ENCODE measurements at places on chromosomes 6 and 20.

DNA sequence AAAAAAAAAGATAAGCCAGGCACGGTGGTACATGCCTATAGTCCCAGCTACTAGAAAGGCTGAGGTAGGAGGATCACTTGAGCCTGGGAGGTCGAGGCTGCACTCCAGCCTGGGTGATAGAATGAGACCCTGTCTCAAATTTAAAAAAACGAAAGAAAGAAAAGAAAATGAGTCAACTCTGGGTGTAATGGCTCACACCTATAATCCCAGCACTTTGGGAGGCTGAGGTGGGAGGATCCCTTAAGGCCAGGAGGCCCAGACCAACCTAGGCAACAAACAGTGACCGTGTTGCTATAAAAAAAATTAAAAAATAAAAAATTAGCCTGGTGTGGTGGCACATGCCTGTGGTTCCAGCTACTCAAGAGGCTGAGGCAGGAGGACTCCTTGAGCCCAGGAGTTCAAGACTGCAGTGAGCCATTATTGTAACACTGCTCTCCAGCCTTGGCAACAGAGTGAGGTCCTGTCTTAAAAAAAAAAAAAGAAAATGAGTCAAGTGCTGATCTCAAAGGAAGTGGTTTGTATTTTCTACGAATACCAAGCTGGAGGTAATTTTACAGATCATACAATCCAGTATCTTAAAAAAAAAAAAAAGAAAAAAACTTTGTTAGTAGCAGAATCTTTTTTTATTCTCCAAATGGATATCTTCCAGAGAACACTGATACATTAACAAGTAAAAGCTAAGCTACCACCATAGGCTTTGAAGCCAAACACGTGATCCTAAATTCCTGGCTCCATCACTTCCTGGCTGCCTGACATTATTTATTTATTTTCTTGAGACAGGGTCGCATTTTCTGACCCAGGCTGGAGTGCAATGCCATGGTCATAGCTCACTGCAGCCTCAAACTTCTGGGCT, 5.7 kb downstream of the COMMD7 start:
- no peak for DNase-seq

GRCh38 chr6:47524136-47524845, 46.7 kb downstream of the CD2AP start:
- DNase-seq, result no peak

GRCh38 chr20:10763112-10763511, 89.3 kb upstream of the JAG1 start:
- DNase-seq, result no peak

GRCh38 chr6:127458222-127458621, 967 bp downstream of the KIAA0408 start:
- no peak for DNase-seq

GRCh38 chr20:59217173-59217572, 53.6 kb downstream of the ZNF831 start:
- no peak for DNase-seq

- no peak for DNase-seq
Measured at GRCh38 chr6:162973151-162973872, 245.5 kb downstream of the PACRG start.

GRCh38 chr20:2005831-2006426, 12.1 kb upstream of the PDYN start:
- peak; percentile 53 for DNase-seq

GRCh38 chr6:153172815-153173214, 41.7 kb upstream of the RGS17 start:
- peak; percentile 25 for DNase-seq

GRCh38 chr20:39882806-39883205, 806.2 kb downstream of the MAFB start:
- no peak for DNase-seq

DNA sequence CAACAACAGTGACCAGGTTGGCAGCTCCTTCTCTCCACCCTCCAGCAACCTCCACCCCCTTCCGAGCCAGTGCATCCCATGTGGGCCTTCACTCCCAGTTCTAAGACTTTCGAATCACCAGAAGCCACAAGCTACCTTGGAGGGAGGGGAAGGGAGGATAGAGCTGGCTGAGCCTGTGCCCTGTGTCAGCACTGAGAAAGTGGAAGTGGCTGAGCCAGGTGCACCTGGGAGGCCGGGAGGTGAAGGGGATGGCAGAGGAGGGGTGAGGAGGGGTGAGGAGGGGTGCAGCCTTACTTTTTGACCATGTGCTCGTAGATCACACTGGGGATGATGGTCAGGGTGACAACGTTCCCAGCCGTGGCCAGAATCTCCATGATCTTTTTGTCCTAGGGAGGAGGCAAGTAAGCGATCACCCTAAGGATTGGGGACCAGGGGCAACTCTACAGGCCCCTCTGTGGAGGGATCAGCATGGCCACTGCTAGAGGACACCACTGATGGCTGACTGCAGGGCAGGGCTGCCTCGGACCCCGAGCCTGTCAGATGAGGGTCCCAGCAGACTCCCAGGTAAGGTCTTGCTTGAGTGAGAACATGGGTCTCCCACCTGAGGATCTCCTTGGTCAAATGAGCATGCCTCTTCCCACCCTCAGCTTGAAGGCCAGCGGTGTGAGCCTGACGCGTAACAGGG, 18.3 kb downstream of the SDCBP2 start:
- no peak for DNase-seq

DNA sequence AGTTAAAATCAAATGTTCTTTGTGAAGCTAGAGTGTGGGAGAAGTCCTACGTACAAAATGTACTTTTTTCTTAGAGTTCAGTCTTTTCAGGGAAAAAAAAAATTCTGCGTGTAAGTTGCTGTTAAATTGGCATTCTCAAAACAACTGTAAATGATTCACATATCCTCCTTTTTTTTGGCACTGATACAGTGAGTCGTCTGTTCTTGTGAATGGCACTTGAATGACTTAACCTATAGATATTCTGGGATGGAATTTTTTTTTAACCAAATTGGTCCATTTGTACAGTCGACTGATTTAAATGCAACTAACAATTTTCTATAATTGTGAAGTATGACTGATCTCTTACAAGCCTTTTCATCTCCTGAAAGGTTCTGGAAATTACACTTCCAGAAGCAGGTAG, 5.5 kb upstream of the JAG1 start:
- no peak for DNase-seq

DNA sequence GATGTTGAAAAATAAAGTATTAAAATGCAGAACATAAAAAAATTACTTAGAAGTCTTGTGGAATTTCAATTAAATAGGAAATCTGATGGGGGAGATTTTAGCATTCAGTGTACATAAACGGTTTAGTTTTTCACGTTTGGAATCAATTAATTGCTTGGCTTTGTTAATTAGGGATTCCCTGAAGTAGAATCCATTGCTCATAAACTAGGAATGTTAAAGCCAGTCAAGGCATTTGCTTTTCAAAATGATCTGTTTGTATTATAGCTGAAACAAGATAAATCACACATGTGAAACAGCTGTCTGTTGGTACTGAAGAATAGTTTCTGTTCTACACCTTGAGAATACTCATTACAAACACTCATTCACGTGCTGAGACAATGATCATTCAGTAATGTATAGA, 297.9 kb downstream of the TBC1D7 start:
- no peak for DNase-seq

- DNase-seq, result no peak
Measured at GRCh38 chr6:35426074-35426473, 26.1 kb upstream of the FANCE start.

- no peak for DNase-seq
Measured at GRCh38 chr6:170164271-170164900, 126.5 kb downstream of the DLL1 start.

GRCh38 chr6:34232901-34233300, 3.8 kb upstream of the HMGA1 start:
- DNase-seq, result peak; percentile 58

DNA sequence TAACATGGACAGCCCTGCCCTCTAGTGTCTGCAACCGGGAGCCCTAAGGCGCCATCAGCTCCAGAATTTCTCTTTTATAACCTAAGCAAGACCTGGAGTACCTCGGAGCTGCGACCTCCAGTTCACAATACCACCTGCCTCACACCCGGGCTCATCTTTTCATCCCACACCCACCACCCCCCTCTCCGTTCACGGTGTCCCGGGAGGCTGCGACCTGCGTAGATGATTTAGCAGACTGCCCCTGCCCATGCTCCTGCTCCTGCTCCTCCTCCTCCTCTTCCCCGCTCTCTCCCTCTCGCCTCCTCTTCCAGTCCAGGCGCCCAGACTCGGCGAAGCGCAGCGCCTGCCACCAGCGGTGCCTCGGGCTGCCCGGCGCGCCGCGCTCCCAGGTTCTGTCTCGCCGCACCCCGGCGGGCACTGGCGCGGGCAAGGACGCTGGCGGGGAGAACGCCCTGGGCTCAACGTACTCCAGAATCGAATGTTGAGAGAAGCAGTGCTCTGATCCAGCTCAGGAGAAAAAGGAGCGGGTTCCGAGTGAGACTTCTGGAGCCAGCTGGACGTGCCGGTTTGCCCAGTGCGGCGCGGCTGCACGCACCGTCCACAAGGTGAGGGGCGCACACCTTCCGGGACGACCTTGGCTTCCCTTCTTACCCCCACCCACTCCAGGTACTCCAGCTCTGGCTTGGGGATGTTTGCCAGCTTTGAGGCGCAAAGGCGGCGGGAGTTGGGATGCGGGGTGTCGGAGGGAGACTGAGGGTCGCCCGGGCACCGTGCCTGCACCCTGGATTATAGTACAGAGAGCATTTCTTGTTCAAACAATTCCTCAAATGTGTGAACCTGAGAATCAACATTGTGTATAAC, at the start of gene HTR1E:
TSS of gene HTR1E (plus strand) at position 310 of the 861 bp plus-strand sequence. CDS start 77,807 bp downstream, outside the sequence.
- peak; percentile 88 for DNase-seq

DNA sequence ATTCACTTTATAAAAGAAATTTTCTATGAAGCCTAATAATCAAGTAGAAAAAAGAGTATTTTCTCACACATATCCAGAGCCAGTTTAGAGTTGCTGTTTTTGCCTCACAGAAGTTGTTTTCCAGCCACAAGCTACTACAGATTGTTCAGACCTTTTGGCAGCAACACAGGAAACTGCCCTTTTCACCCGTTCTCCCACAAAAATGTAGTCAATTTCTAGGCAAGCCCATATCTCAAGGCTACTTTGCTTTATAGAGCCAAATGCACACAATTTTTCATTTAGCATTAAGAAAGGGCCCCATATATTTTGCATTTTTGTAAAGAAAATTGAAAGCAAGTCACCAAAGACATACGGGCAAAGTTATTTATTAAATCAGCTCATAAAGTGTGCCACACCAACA, 49.5 kb downstream of the EPB41L2 start:
- no peak for DNase-seq

DNA sequence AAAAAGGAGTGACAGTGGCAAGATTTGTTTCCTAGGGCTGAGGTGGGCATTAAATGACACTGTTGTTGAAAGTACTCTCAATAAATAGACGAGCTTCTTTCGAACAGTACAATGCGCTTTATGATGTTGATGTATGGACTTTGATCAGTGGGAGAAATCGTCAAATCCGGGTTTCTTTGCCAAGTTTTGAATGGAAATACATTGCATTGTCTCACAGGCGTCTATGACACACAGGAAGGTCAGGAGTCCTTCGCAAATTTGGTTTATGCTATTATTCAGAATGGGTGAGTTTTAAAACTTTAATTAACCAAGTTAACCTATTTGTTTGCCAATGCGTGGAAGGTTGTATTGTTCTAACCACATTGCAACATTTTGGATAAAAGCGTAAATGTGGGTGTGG, 547.3 kb upstream of the SLC35B3 start:
- DNase-seq, result no peak

DNA sequence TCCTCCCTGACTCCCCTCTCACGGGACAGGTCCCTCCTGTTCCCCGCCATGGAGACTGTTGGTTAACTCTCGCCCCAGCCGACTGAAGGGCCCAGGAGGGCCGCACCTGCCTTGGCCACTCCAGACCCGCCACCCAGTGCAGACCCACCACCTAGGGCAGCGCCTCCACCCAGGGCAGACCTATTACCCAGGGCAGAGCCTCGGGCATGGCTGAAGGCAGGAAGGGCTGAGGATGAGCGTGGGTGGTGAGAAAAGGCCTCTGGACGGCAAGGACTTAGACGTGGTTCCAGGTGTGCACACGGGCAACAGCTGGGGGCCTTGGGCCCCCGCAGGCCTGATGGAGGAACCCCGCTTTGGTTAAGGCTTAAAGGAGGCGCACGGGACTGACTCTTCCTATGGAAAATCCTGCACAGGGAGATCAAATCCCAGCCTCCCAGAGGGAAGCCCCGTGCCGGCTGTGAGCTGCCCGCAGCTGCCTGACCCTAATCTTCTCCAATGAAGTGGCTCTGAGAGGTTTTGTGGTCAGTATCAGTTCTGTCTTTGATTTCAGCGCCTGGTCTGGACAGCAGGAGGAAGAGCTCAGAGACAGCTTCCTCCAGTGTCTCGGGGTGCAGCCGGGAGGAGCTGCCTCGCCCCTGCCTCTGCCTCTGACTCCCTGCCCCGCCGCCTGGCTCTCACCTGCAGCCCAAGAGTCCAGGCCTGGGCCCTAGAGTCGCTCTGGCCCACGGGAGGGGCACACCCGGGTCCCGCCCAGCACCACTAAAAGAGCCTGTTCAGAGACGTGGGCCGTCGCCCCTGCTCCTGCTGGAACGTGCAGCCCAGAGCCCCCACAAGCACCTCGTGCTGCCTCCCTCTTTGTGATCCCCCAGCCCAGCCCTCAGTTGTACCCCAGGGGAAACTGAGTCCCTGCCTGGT, 12.1 kb upstream of the CHRNA4 start:
- DNase-seq, result no peak

- DNase-seq, result peak; percentile 99
Measured at GRCh38 chr6:86031713-86032112, 389.0 kb upstream of the SYNCRIP start.

GRCh38 chr6:155485756-155486155, 30.1 kb upstream of the NOX3 start:
- DNase-seq, result no peak

- DNase-seq, result no peak
Measured at GRCh38 chr6:167426084-167426483, 101.2 kb downstream of the TTLL2 start.

- DNase-seq, result no peak
Measured at GRCh38 chr6:149727793-149728498, 10.0 kb upstream of the LATS1 start.

DNA sequence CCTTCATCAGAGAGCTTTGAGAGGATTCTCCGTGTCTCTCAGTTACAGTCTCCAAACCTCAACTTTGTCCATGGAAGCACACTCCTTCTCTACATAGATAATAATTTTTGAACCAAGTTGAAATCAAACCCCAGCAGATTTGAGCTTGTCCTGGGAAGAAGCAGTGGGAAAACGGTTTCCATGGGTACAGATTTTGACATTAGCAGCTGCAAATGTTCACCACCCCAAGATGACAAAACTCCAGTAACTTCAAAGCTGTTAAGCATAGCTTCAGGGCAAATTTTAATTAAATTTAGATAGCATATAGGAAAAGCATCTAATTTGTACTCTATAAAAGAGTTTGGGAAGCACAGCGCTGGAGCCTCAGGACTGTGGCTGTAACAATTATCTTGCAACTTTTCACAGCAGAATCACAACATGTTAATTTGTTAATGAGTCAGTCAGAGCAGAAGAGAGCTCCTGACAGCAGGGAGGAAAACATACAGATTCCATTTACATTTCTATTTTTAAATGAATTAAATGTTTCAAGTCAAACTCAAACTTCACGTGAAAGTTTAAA, 240.7 kb downstream of the BMP7 start:
- DNase-seq, result no peak

All from G401 (cell line).